ENCODE measurements at places on chromosomes 6 and 20.

- DNase-seq = no peak
Observed at GRCh38 chr6:4010689-4011090, 68.2 kb downstream of the FAM217A start.

DNA sequence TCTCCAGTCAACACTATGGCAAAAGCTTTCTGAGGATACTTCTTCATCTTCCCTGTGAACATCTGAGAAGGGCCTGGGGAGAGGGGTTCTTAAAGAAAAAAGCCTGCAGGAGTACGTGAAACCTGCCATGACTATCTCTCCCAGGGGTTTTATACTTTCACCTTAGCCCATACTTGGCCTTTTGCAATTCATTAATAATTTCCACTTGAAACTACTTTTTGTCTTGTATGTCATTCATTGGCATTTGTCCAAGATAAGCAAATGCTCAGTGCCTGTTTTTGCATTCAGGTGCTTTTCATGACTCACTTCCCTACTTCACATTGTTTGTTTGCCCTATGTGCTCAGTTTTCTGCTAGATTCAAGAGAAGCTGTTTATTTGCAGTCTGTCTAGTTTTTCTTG is 580.3 kb upstream of the GJE1 start:
- DNase-seq = peak; percentile 41

DNA sequence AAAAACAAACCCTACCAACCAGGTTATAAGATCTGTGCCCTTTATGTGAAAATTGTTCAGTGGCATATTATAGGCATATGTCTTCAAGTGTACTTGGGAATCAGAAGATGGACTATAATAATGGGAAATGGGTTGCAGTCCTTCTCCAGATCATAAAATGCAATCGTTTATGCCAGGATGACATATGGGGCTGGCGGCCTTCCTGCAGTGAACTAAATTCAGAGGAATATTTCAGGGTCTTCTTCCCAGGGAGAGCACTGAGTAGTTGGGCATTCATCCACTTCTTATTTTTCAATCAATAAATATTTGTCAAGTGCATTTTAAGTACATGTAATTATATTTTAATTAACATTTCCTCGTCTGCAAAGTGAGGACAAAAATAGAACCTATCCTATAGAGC is 176.2 kb upstream of the CNR1 start:
- no peak for DNase-seq

GRCh38 chr20:44234566-44235317 is 12.4 kb upstream of the GDAP1L1 start:
- DNase-seq = no peak

- DNase-seq = peak; percentile 73
Observed at GRCh38 chr6:71107911-71108420, 151.1 kb upstream of the B3GAT2 start.

DNA sequence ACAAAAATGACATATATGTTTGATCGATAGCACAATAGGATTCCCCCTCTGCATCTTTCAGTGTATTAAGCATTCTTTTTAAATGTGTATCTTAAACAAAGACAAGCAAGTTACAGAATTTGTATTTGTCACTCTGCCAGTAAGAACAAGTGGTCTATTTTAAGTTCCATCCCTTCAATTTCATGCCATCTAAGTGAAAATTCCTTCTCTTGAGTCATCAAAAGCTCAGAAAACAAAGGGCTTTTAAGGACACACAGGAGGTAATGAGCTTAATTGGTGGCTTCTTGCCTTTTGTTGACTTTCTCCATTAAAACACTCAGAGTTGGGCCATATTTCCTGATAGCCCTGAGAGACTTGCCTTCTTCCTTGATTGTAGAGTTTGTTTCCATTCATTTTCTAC is 547.8 kb downstream of the TENT5A start:
- DNase-seq = peak; percentile 66

DNA sequence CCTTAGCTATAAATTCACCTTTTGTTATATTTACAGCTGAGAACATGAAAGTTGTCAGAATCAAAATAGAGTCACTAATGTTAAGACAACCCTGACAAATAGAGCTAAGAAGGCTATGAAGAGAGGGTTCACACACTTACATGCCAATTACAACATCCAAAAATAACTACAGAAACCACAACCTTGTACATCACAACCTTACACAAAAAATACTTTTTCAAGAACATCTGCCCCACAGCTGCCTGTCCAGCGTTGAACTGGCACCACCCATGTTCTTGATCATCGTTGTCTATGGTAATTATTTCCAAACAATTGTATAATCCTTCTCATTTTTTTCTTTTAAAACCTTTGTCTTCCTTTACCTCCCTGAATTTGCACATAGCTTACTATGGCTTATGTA is 231.2 kb upstream of the FKBP1C start:
- DNase-seq = no peak

- no peak for DNase-seq
Observed at GRCh38 chr6:3380344-3381232, 76.3 kb downstream of the SLC22A23 start.

GRCh38 chr6:162200041-162200440 is 527.5 kb downstream of the PRKN start:
- DNase-seq = no peak

DNA sequence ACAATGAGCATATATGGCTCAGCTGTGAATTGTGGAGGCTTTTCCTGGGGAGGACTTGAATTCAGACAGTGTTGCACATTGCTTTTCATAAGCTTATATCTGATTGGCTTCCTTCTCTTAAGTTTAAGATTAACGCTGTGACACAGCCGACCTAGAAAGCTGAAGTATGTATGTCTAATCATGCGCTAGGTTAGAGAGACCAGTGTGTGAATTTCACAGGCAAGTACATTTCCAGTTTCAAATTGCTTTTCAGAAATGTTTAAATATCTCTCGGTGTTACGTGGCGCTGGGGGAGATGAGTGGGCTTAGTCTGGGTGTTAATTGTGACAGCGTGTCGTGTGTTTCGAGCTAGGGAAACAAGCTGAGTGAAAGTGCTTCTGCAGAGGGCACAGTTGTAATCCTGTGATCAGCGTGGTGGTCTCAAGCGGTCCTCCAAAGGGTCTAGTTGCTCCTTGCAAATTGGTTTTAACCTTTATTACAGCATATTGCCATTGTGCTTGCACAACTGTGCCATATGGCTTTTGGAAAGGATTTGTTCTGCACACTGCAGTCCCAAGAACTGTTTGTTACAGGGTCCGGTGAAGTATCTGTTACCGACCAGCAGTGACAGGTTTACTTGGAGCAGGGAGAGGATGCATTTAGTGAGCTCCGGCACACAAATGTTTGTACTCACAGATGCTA is 166.6 kb downstream of the SASH1 start:
- DNase-seq = peak; percentile 60

DNA sequence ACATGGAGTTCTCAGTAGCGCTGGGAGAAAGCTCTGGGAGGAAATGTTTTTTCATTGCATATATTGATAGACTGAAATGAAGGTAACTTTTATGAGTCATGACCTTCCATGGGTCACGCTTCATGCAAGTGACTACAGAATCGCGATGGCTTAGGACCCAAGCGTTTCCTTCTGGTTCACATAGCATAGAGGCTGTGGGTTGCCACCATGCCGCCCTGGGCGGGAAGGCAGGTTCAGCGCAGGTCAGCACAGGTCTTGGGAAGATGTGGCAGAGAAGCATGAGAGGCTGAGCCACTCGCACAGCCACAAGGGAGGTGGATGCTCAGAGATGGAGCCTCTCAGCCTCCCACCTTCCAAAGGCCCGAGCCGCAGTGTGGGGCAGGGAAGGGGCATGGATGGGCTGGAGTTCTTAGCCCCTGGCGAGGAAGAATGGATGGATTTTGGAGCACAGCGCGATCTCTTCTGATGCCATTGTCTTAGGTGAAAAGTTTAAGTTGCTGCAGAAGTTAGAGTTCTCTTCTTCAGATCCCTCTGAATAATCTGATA is 219.5 kb downstream of the SMOC2 start:
- no peak for DNase-seq

- DNase-seq = no peak
Observed at GRCh38 chr6:166341464-166341863, 881 bp downstream of the SFT2D1 start.

- DNase-seq = no peak
Observed at GRCh38 chr6:138087593-138088325, 19.5 kb downstream of the PERP start.

DNA sequence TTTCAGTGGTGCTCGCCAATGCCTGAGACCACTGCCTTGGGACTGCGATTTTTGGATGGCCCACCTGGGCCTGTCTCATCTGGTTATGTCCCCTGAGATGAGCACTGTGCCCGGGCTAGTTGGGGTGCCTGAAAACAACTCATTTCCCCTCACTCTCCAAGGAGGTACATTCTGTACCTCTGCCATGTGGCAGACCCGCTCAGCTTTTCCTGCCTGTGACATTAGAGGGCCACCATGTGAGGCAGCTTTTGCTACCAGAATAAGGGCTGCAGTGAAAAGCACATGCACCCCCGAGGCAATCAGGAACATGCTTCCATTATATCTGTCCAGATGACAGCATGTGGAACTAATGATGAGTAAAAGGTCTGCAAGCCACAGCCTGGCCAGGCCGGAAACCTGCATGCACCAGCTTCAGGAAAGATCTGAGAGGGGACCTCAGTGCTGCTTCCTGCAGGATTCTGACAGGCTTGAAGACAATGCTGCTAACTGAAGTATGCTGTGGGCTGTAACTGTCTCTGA is 11.3 kb upstream of the SRSF6 start:
- peak; percentile 33 for DNase-seq

DNA sequence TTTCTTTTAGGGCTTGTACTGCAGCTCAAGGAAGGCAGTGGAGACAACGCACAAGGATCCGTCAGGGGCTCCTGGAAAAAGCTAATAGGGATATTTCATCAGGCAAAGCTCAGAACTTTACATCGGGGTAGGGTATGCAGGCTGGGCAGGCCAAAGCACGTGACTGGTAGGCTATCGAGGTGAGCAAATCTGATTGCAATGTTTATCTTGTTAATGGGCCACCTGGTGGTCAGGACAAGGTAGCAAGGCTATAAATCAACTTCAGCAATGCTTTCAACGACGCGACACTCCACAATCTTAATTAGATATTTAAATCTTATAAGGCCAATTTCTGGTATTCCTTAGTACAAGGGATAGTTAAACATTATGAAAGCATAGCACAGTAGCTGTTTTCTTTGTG is 1302.8 kb upstream of the EYS start:
- DNase-seq = no peak

- DNase-seq = no peak
Observed at GRCh38 chr6:139194740-139195139, 59.9 kb downstream of the HECA start.

DNA sequence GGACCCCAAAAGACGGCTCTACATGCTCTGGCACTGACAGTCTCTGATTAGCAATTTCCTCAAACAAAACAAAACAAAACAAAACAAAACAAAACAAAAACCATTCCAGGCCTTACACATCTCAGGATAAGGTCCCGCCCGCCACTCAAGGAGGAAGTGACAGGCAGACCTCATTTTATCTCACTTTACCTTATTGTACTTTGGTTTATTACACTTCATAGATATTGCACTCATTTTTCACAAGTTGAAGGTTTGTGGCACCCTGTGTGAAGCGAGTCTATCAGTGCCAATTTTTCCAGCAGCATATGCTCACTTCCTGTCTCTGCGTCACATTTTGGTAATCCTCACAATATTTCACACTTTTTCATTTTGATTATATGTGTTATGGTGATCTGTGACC is 15.2 kb downstream of the ZBP1 start:
- no peak for DNase-seq

GRCh38 chr20:23613676-23614075 is 8.0 kb upstream of the CST9 start:
- DNase-seq = no peak

GRCh38 chr6:158497620-158498019 is 62.3 kb upstream of the TMEM181 start:
- DNase-seq = no peak

DNA sequence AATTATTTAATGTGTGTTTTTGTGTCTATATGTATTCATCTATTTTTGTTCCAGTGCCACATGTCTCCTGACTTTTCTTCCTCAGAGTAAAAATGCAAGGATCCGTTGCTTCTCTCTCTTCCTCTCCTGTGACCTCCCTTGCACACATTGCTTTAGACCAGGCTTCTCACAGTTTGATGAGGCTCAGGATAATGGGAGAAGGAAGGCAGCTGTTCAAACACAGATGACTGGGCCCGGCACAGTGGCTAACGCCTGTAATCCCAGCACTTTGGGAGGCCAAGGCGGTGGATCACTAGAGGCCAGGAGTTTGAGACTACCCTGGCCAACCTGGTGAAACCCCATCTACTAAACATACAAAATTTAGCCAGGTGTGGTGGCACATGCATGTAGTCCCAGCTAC is 241.9 kb downstream of the SAMD5 start:
- no peak for DNase-seq

DNA sequence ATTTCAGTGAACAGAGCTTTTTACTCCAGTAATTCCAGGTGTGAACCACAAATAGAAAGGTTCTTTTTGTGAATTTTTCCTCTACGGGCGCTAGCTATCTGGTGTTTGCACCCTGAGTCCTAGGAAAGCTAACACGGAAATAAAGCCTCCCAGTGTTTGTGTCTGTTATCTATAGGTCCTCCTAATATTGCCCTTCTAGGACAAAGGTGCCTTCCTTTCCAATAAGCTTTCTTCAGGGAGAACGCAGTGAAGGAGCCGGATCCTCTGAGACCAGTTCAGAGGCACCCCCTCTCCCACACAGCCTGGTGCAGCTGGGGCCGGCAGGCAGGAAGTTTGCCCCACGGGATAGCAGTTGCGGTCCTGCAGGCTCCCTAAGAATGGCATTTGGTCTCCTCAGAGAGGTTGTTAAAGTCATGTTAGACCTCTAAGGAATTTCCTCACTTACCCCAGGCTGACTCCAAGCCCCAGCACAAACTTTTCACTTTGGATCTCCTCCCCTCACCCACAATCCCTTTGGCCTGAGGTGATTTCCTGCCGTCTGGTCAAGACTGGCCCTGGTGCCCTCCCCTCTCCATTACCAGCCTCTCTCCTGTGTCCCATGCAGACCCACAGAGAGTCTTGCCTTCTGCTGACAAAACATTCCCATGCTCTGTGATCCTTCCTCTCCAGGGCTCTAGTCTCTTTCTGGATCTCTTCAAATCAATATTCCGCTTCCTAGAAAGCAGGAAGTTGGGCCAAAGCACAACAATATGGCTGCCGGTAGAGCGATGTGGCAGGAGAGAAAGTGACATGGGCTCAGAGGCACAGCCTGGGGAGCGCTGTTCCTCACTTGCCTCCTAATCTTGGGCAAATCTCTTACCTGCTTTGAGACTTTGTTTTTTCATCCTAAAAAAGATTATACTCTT is 126.0 kb downstream of the MOXD1 start:
- DNase-seq = no peak

DNA sequence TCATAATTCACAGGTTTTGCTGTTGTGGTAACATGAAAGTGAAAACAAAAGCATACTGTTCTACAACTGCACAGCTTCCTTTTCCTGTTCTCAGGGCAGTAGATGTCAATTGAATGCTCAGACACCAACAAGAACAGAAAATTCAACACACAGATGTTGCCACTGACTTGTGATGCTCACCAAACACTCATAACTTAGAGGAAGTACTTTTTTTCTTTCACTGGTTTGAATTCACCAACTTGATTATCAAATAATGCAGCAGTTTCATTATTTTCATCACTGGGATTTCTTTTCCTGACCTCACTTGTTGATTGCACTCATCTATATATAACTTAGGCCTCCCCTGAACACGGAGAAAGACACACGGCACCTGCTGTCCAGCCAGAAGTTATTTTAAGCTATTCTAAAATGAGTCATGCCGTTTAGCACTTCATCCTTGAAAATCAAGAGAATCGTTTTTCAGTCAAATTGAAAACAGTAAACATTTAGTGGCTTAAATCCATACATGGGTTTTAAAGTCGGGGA is 949 bp downstream of the TXLNB start:
- peak; percentile 43 for DNase-seq

GRCh38 chr6:108561742-108562502 is 1.2 kb downstream of the FOXO3 start:
- DNase-seq = no peak

GRCh38 chr6:64733433-64733832 is 973.6 kb downstream of the EYS start:
- DNase-seq = no peak
